WERI-Rb-1 (cell line): ENCODE measurements at places on chromosomes 11 and 22.

- DNase-seq: no peak
These were observed 336.8 kb upstream of the DDI1 start for GRCh38 chr11:103699656-103700055.

- DNase-seq: peak; percentile 86
These were observed 22.3 kb downstream of the NTM start for GRCh38 chr11:131392528-131393255.

DNA sequence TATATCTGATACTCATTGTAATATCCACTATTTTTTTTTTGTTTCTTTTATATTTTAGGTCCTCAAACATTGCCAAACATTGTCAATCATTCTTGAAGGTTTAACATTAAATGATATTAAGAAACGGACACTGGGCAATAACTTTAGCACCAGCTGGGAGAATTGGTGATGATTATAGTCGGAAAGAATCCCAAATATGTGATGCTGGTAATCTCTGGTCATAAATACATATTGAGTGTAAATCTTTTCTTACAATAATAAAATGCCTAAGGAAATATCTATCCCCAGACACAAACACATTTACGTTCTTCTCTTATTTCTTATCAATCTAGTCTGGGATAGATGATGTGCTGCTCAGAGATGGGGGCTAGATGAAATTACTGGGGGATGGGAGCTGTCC lies 25.2 kb downstream of the OR51E2 start:
- DNase-seq: no peak

DNA sequence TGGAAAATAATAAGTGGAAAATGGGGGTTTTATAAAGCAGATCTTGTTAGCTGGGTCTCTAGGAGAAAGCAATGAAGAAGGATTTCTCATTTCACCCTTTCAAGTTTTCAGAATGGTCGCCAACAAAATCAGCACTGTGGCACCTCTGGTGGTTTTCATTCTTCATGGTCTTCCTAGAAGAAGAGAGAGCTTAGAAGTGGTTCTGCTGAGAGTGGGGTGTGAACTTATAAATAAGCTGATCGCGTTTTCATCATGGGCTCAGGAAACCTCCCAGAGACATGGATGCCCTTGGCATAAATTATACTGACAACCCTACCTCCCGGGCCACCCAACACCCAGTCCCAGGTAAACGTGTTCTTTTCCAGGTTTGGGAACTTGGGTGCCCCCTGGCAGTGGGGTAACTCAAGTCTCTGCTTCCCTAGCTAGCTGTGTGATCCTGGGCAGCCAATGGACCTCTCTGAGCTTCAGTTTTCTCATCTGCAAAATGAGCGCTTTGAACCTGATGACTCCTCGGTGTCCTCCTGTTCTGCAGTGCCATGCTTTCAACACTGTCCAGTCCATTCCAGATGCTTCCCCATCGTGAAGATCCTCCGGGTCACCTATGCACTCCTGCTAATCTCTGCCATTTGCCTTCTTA lies 72.6 kb upstream of the GRAMD1B start:
- no peak for DNase-seq

- no peak for DNase-seq
These were observed 5.9 kb downstream of the RBFOX2 start for GRCh38 chr22:36022697-36023096.

DNA sequence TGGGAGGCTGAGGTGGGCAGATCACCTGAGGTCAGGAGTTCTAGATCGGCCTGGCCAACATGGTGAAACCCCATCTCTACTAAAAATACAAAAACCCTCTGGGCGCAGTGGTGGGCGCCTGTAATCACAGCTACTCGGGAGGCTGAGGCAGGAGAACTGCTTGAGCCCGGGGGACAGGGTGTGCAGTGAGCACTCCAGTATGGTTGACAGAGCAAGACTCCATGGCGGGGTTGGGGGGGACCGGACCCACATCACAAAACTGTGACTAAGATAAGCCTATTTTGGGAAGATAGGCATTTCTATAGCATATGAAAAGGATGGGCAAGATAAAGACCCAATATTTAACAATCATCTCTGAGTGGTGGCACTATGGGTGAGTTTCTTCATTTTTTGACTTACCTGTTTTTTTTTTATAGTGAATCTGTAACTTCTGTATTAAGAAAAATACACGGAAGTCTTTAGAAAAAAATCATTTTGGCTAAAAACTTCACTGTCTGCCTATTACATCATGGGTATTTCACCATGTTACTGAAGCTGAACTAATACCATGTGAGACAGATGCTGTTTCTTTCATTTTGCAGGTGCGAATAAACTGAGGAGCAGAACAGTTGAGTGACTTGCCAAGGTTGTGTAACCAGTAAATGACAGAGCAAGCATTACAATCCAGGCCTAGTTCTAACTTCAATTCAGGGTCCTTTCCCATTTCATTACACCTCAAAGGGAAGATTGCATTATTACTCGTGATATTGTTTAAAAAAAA lies 2.5 kb downstream of the CELF1 start:
- DNase-seq: no peak

GRCh38 chr11:47187723-47188122 lies 1.5 kb upstream of the PACSIN3 start:
- no peak for DNase-seq

GRCh38 chr11:102798012-102798746 lies at the start of gene MMP1:
MMP1 (minus strand) TSS chr11:102798160; CDS start chr11:102798092, 68 bp downstream.
- no peak for DNase-seq

GRCh38 chr11:28209906-28210305 lies 101.7 kb downstream of the METTL15 start:
- DNase-seq: no peak

DNA sequence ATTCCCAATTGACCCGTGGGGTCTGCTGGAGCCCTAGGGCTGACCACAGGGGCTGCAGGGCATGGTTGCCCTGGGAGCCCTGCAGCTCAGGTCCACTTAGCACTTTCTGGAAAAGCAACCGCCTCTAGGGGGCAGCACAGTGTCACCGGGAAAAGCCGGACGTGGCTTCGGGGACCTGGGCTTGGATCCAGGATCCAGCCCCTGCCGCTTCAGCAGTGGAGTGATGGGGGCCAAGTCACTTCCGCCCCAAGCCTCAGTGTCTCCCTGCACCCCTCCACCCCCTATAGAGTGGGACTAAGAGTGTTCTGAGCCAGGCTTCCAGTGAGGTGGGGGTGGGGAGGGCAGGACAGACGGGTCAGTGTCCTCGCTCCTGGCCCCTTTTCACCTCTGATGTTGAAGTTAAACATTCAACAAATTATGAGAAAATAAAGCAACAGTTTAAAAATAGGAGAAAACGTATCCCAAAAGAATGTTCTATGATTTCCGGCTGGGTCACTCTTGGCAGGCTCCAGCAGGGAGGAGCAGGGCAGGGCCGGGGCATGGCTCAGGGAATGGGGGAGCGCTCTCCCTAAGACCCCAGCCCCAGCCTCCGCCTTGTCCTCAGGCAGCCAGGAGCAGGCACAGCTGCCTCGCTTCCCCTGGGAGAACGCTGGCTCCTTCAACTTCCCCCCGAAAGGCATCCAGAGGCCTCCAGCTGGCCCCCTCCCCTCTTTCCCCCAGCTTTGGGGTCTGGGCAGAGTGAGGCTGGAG lies 96.5 kb upstream of the FGF3 start:
- peak; percentile 85 for DNase-seq

GRCh38 chr11:117605331-117605730 lies 191.7 kb downstream of the DSCAML1 start:
- DNase-seq: no peak

GRCh38 chr22:40975366-40975765 lies 24.2 kb downstream of the RBX1 start:
- no peak for DNase-seq

- no peak for DNase-seq
These were observed 31.5 kb downstream of the ARVCF start for GRCh38 chr22:19984851-19985811.

DNA sequence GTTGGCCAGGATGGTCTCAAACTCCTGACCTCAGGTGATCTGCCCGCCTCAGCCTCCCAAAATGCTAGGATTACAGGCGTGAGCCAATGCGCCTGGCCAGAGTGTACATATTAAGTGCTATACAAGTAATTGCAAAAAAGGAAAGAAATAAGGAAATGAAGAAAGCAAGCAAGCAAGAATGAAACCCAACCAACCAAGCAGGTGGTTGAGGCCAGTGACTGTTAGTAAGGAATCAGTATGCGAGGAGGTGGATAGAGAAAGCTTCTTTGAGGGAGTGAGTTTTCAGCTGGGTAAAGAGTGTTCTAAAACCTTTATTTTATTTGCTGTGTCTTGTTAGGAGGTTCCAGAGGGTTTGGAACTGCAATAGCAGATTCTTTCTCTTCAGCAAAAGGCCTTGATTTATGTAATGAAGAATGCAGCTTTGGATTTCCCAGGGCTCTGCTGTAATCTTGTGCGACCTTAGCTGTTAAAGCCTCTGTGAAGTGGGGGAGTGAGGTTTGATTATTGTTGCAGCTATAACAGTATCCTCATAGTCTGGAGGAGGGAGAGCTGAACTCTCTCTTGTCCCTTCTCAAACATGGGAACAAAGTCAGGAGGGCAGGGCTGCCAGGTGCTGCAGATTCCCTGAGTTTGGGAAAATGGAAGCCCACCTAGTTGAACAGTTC lies 5.7 kb downstream of the AMPD3 start:
- no peak for DNase-seq

DNA sequence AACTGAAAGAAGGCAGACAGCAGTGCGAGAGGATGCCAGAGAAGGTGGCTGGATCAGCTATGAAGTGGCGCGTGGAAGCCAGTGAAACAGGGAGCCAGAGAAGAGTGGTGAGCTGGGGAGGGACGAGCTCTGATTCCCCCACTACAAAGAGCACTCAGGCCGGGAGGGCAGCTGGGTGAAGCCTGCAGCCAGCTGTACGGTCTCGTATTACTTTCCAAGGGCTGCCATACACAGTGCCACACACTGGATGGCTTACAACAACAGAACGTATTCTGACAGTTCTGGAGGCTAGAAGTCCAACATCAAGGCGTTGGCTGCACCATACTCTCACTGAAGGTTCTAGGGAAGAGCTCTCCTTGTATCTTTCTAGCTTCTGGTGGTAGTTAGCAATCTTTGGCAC lies 47.1 kb upstream of the WNT11 start:
- no peak for DNase-seq

DNA sequence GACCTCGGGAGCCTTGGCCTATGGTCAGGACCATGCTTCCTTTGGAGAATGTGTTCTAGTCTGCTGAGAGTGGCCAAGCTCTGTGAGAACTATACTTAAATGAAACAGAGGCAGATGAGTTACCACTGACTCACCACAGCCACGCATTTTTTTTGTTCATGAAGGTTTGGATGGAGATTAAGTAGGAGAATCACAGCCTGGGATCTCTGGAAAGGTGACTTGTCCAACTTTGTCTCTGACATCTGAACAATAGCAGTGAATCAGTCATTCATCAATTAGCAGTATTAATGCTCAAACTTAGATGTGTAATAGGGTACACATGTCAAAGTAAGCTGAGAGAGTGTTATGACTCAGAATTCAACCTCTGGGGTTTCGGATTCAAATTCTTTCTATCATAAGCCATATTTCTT lies 100.7 kb upstream of the ANO3 start:
- no peak for DNase-seq

DNA sequence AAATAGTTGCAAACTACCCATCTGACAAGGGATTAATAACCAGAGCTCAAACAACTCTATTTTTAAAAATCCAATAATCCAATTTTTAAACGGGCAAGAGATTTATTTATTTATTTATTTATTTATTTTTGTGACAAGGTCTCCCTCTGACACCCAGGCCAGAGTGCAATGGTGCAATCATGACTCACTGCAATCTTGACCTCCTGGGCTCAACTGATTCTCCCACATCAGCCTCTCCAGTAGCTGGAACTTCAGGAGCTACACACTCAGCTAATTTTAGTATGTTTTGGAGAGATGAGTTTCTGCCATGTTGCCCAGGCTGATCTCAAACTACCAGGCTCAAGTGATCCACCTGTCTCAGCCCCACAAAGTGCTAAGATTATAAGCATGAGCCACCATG lies 267.2 kb upstream of the BLID start:
- no peak for DNase-seq

- no peak for DNase-seq
These were observed 26.8 kb upstream of the MGAT3 start for GRCh38 chr22:39429916-39430575.
